ENCODE measurements at places on chromosomes 2 and 18. TPM values are rescaled to one million over a fixed set of nuclear protein-coding genes. Genes with fewer than 3 reads are reported as not detected.

AUP1 gene
- 78.0 TPM for total RNA-seq

SRD5A2 gene
- not detected for total RNA-seq

PRADC1 gene
- total RNA-seq: 10.3 TPM

SERPINB4 gene
- not detected for total RNA-seq

Measured in smooth muscle cell of the coronary artery (primary cell).